ENCODE measurements at places on chromosomes 7 and 10. TPM values are rescaled to one million over a fixed set of nuclear protein-coding genes. Genes with fewer than 3 reads are reported as not detected.
A peak's percentile ranks its signal among the peaks of the same experiment; 100 is the strongest.

GRCh38 chr10:120833222-120833928 is 17.8 kb upstream of the WDR11 start:
- DNase-seq = no peak

DNA sequence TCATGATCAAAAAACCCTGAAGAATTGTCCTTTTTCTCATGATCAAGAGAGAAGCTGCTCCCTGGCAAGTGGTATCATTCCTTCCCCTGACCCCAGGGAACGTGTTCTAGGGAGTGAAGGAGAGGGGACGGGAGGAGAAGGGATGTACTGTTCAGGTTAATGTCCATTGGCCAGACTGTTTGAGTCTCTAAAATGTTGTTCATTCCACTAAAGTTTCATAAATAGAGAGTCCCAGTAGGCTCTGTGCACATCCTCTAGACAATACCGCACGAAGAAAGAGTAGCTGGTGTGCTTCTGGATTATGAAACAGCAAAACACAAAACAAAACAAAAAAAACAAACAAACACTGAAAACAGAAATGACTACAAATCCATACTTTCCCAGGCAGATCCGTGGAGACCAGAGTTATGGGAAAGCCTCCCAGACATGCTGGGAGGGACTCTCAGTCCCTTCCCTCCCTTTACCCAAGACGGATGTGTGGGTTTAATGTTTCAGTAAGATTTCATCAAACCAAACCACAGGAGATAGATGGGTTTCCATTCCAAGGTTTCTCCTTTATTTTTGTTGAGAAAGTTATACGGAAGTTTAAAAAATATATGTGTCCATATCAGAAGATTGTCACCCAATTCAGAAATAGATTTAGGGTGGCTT is 66.5 kb upstream of the TNS3 start:
- DNase-seq = peak; percentile 89

GRCh38 chr10:110409926-110410325 is 87.8 kb upstream of the DUSP5 start:
- no peak for DNase-seq

DNA sequence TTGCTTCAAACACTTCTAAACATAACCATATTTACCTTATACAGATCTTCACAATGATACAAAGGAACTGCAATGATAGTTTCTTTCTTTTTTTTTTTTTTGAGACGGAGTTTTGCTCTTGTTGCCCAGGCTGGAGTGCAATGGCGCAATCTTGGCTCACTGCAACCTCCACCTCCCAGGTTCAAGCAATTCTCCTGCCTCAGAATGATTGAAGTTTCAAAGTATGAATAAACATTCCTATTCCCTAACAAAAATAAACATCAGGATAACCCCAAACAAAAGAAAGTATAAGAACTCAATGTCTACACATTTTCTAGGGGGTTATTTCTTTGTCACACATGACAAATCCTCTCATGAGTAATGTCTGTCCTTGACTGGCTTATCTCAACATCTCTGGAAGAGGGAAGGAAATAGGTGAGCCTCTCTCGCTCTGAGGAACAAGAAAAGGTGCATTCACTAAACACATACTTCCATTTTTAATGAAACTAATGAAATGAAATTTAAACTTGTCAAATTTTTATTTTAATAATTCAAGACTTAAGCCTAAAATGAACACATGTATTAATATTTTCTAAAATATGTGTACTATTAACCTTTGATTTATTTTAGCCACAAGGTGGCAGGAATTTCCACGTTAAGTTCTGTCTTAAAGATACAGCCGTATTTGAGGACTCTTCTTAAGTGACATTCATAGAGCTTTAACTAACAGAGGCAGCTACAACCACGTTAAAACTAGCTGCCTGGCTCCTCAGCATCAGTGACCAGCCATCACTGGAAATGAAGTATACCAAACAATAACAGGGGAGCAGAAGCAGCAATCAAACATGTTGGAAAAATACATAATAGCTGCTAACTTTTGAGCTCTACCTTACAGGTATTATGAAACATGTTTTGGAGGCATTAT is 58.3 kb downstream of the MALSU1 start:
- DNase-seq = peak; percentile 74

- no peak for DNase-seq
These were observed 118.6 kb downstream of the PLCE1 start for GRCh38 chr10:94112321-94112720.

DNA sequence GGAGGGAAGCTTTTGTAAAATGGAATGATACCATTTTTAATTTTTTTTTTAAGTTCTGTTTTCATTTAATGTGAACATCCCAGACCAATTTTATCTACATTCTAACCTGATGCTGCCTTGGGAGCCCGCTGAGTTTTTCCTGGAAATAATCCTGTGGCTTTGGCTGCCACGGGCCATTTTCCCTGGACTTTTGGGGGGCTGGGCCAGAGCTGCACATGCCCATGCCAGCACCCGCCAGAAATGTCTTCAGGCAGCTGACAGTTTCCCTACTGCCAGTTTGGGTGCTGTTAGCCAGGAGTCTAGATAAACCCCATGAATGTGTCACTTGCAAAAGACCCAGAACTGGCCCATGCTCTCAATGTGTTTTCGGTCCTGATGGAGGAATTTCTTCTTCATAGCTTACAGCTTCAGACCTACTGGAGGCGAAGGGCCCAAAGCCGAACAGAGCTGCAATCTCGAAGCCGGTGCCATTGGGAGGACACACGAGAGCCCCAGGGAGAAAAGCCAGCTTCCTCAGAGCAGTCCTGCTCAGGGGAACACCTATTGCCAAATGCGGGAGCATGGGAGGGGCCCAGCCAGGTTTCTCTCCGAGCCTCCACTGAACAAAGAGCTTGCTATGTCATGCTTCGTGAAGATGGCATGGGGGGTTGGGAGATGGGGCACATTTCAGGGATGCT is 444.2 kb upstream of the MKI67 start:
- no peak for DNase-seq

- DNase-seq = peak; percentile 48
These were observed 15.9 kb downstream of the LAMB4 start for GRCh38 chr7:108114117-108114841.

- DNase-seq = no peak
These were observed 18.3 kb upstream of the AQP1 start for GRCh38 chr7:30893357-30893756.

GRCh38 chr10:36423821-36424248 is 701.6 kb upstream of the ANKRD30A start:
- no peak for DNase-seq

DNA sequence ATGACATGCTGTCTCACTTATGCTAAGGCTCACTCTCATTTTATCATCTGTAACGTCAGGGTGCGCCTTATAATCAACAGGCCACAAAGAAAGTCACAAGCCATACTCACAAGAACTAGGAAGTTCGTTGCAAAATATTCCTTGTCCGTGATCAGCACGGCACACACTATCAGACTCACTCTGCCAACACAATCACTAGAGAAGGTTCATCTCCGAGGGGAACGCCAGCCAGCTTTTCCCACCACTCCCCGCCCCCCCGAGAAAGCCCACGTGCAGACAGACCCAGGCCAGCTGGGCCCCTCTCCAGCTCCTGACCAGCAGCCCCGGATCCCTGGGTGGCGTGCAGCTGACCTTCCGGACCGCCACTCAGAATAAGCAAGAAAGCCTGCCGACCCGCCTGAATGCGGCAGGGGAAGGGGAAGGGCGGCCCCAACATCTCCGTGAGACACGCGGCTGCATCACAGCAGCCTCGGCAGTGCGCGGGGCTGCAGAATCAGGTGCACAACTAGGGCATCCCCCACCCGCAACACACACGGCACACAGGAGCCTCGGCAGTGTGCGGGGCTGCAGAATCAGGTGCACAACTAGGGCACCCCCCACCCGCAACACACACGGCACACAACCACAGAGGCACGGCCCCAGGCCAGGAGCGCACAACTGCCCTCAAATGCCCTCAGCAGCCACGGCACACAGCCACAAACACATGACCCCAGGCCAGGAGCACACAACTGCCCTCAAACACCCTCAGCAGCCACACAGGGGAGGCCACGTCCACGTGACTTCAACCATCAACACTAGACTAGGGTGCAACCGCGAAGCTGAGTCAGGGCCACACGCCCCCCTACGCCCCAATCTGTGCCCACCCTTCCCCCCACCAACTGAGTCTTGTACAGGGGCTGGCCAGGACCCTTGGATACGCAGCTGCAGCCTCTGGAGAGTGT is 2.5 kb upstream of the GPR146 start:
- DNase-seq = no peak

The HOXA13 gene
- not detected for total RNA-seq

The LRIT1 gene
- total RNA-seq = not detected

The OPALIN gene
- not detected for total RNA-seq

The COL1A2 gene
- total RNA-seq = not detected

The SH3PXD2A gene
- 15.0 TPM for total RNA-seq

The ELOVL3 gene
- not detected for total RNA-seq

Measured in MCF 10A (cell line).